ENCODE measurements at places on chromosomes 1 and 21. TPM values are rescaled to one million over a fixed set of nuclear protein-coding genes. Genes with fewer than 3 reads are reported as not detected.

The PRR9 gene
- not detected for total RNA-seq

The SPATA17 gene
- total RNA-seq, result not detected

The NGF gene
- total RNA-seq, result not detected

The TAL1 gene
- total RNA-seq, result 6.7 TPM

- peaks cover 8% of the 10 kb centered on the region for H3K36me3 ChIP-seq
- H3K4me3 ChIP-seq, result no peak overlapping the region
- peaks cover 7% of the 10 kb centered on the region for H3K4me1 ChIP-seq
- H3K27ac ChIP-seq, result no peak overlapping the region
- no peak for DNase-seq
These were observed 45.3 kb downstream of the PUM1 start for GRCh38 chr1:31020007-31020790.

DNA sequence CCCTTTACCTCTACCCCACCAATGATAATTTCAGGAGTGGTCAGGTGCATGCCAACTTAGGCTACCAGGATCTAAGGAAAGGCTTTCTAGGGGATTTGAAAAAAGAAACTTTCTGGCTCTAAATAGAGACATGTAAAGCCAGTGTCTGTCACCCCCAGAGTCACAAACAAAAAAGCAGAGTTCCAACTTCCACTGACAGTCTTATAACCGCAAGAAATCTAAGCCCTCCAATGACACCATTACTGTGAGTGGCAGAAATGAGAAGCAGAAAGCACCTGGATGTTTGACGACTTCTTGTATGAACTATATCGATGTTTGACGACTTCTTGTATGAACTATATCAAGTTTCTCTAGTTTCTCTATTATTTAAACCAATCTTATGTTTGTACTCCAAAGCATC lies 6.0 kb downstream of the DENND1B start:
- no peaks in the 10 kb centered on the region for H3K4me1 ChIP-seq
- DNase-seq, result no peak
- H3K4me3 ChIP-seq, result no peak overlapping the region
- H3K27me3 ChIP-seq, result no peaks in the 10 kb centered on the region

DNA sequence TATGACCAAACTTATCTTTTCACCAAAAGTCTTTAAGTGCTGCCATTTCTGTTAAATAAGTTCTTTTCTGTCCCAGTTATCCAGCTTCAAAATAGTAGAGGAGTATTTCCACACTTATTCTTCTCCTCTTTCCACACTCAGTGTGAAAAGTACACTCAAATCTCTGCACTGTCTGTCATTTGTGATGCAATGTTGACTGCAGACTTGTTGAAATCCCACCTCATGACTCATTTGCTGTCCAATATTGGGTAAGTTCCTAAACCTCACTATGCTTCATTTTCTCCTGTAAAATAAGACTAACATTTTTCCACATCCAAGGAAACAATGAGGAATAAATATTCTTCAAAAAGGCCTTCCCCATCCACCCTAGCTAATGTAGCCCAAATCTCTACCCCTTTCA lies 17.5 kb downstream of the LRRIQ3 start:
- H3K36me3 ChIP-seq, result no peaks in the 10 kb centered on the region
- no peak for DNase-seq
- H3K27me3 ChIP-seq, result no peaks in the 10 kb centered on the region
- H3K27ac ChIP-seq, result no peak overlapping the region
- H3K4me3 ChIP-seq, result no peak overlapping the region

GRCh38 chr1:173925306-173926242 lies 8.4 kb upstream of the SERPINC1 start:
- H3K27ac ChIP-seq, result no peak overlapping the region
- no peaks in the 10 kb centered on the region for H3K36me3 ChIP-seq
- H3K4me1 ChIP-seq, result no peaks in the 10 kb centered on the region
- no peaks in the 10 kb centered on the region for H3K27me3 ChIP-seq
- DNase-seq, result no peak

DNA sequence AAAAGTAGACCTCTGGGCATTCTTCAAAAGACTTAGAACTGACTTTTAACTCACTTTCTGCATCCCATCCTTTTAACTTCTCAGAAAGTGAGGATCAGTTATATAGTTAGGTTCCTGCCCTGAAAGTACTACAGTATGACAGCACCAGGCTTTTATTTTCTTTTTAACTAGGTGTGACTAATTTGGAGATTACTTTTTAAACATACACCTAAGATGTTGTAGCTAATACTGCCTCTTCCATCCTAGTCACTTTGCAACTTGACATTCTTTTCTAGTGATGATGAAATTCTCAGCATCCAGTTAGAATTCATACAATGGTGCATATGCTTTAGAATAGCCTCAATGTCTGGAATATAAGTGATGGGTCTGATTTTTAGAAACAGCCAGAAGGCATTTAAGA lies 24.6 kb downstream of the RUNX1 start:
- DNase-seq, result no peak
- H3K36me3 ChIP-seq, result peaks cover 9% of the 10 kb centered on the region
- no peaks in the 10 kb centered on the region for H3K27me3 ChIP-seq
- no peak overlapping the region for H3K4me3 ChIP-seq
- H3K27ac ChIP-seq, result no peak overlapping the region

DNA sequence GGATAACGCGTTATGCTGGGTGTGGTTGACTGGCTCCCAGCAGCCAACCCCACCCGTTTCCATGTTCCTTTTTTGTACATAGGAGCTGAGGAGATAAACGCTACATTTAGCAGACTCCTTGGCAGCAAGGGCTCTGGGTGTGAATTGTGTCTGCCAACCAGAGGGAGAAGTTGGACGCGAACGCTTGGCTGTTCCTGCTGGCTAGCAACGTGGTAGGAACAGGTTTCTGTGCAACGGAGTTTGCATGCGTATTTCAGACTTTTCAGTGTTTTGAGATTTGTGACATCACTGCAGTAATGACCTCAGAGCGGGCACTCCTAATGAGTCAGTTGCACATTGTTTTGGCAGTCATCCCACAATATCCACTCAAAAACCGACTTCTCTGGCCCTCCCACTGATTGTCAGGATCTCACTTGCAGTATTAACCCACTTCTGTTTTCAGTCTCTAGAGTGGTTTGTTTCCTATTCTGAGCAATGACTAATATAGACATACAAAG lies 98.7 kb upstream of the RGS1 start:
- peaks cover 3% of the 10 kb centered on the region for H3K27me3 ChIP-seq
- H3K4me1 ChIP-seq, result no peaks in the 10 kb centered on the region
- H3K36me3 ChIP-seq, result no peaks in the 10 kb centered on the region
- DNase-seq, result no peak

DNA sequence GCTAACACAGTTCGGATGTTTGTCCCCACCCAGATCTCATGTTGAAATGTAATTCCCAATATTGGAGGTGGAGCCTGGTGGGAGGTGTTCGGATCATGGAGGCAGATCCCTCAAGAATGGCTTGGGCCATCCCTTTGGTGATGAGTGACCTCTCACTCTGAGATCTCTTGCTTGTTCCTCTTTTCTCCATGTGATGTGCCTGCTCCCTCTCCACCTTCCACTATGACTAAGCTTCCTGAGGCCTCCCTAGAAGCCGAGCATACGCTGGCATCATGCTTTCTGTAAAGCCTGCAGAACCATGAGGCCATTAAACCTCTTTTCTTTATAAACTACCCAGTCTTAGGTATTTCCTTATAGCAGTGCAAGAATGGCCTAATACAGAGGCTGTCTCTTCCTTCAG lies 8.1 kb upstream of the PLA2G5 start:
- H3K27me3 ChIP-seq, result no peaks in the 10 kb centered on the region
- no peak overlapping the region for H3K27ac ChIP-seq
- DNase-seq, result no peak
- no peaks in the 10 kb centered on the region for H3K36me3 ChIP-seq
- H3K4me1 ChIP-seq, result peaks cover 30% of the 10 kb centered on the region

GRCh38 chr1:208264469-208265121 lies 20.4 kb upstream of the PLXNA2 start:
- no peak overlapping the region for H3K27ac ChIP-seq
- H3K27me3 ChIP-seq, result no peaks in the 10 kb centered on the region
- no peaks in the 10 kb centered on the region for H3K36me3 ChIP-seq
- H3K4me1 ChIP-seq, result no peaks in the 10 kb centered on the region

Measured in natural killer cell (primary cell).